Inflammatory macrophage treated with lipopolysaccharide for 4 hours (primary cell): ENCODE measurements at places on chromosomes 6 and 20.
A peak's percentile ranks its signal among the peaks of the same experiment; 100 is the strongest.

GRCh38 chr6:147700436-147701209 is 192.1 kb downstream of the SAMD5 start:
- DNase-seq = no peak

- DNase-seq = no peak
Observed at GRCh38 chr6:135116571-135116970, 61.9 kb upstream of the HBS1L start.

GRCh38 chr6:91761621-91762020 is 1174.7 kb upstream of the MAP3K7 start:
- no peak for DNase-seq

DNA sequence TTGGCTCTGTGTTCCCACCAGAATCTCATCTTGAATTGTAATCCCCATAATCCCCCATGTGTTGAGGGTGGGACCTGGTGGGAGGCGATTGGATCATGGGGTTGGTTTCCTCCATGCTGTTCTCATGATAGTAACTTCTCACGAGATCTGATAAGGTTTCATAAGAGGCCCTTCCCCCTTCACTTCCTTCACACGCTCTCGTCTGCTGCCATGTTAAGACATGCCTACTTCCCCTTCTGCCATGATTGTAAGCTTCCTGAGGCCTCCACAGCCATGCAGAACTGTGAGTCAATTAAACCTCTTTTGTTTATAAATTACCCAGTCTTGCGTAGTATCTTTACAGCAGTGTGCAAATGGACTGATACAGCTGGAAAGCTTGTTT is 90.0 kb downstream of the ELOVL5 start:
- peak; percentile 33 for DNase-seq

DNA sequence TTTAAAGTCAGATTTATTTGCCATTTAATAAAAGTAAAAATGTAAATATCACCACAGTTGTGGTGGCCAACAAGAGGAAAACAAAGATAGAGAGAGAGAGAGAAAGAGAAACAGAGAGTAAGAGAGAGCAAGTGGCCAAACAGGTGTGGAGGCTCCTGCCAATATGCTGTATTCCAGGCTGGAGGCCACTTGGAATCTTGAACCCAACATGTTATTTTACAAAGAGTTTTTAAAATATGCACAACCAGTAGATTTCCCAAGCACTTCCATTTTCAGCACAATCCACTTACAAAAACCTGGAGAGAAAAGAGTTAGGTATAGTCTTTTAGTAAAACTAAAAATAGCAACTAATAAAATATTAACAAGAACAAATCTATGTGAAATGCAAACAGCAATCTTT is 1323.1 kb upstream of the CITED2 start:
- no peak for DNase-seq

- DNase-seq = no peak
Observed at GRCh38 chr6:46918806-46919205, 2.9 kb downstream of the ADGRF5 start.

DNA sequence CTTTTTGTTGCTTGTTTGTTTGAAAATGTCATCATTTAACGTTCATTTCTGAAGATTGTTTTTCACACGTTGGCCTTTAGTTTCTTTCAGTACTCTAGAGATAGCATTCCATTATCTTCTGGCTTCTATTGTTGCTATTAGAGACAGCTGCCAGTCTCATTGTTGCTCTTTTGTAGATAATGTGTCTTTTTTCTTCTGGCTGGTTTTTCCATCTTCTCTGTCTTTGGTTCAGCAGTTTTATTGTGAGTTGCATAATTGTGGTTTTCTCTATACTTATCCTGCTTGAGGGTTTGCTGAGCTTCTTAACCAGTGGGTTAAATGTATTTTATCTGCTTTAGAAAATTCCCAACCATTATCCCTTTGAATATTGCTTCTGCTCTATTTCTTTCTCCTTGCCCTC is 23.2 kb upstream of the AIG1 start:
- DNase-seq = no peak

GRCh38 chr6:134822920-134823709 is 126.8 kb downstream of the ALDH8A1 start:
- peak; percentile 87 for DNase-seq
